ENCODE measurements at places on chromosomes 6 and 20.
A peak's percentile ranks its signal among the peaks of the same experiment; 100 is the strongest.

GRCh38 chr6:156348424-156348823 lies 428.8 kb upstream of the ARID1B start:
- no peak for DNase-seq

GRCh38 chr6:129542705-129543104 lies 167.3 kb downstream of the ARHGAP18 start:
- DNase-seq: no peak

GRCh38 chr20:45835825-45836224 lies 2.2 kb downstream of the SNX21 start:
- DNase-seq: no peak

- no peak for DNase-seq
Observed at GRCh38 chr6:168045706-168046620, 33.0 kb downstream of the FRMD1 start.

GRCh38 chr6:26071135-26071534 lies 16.1 kb upstream of the HFE start:
- no peak for DNase-seq

- no peak for DNase-seq
Observed at GRCh38 chr6:116714296-116714695, 33.3 kb downstream of the KPNA5 start.

DNA sequence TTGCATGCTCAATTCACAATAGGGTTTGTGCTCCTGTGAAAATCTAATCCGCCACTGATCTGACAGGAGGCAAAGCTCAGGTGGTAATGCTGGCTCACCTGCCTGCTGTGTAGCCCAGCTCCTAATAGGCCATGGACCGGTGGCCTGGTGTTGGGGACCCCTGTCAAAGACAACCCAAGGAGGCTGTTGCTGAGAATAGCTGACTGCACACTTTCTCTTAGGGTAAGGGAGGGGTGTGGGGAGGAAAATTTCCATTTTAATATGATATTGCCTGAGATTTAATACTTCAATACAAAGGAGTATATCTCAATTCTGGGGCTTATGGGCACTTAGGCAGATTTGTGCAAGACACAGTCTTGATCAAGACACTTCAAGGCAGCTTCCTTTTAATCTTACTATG lies 105.8 kb downstream of the ALDH8A1 start:
- DNase-seq: no peak

- no peak for DNase-seq
Observed at GRCh38 chr6:133894795-133895358, 6.0 kb downstream of the TCF21 start.

GRCh38 chr6:33995309-33996119 lies 150.4 kb downstream of the GRM4 start:
- DNase-seq: no peak

DNA sequence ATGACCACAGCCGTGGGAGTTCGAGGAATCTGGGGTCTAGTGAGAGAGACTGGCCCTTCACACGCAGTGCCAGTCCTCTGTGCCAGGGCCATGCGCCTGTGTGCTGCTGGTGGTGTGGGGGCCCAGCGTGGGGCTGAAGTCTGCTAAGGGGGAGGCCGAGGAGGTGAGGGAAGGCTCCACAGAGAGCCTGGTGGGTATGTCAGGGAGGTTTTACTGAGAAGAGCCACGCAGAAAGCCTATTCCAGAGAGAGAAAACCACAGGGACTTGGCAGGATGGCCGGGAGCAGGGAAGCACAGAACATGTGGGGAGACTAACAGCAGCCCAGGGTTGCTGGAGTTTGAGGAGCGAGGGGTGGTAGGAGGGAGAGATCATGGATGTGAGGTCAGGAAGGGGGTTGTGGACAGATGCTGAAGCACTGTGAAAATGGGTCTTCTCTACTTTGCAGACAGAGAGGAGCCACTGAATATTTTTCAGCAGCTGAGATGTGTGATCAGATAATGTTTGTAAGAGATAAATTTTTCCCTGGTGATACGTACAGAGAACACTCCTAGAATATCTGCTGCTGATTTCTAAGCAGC lies 35.3 kb downstream of the DUSP22 start:
- DNase-seq: no peak

GRCh38 chr20:62142252-62143080 lies 728 bp downstream of the PSMA7 start:
- peak; percentile 14 for DNase-seq

GRCh38 chr6:169185692-169186485 lies 67.8 kb downstream of the THBS2 start:
- no peak for DNase-seq

DNA sequence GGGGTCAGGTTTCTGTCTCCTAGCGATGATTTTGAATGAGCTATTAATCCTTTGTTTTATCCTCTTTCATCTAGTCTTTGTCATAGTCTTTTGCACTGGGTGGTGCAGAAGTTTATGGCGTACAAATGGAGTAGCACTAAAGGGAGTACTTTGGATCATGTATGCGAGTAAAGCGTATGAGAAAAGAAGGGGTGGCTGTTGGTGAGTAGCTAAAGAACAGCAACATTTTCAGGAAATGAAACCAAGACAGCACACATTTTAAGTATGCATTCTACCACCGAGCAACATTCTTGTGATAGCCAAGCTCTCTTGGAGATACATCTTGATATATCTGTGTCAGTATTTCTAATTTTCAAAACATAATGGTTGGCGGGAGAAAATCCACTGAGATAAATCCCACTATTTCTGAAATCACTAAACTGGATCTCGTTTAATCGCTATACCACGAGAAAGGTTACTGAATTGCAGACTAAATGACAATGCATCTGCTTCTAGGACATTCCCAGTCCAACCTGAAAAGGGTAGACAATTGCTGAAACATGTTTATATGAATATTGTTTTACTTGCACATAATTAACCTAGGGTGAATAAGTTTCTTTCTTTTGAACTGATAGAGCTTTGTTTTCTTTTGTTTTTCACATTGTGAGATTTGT lies 196.1 kb downstream of the TRIM27 start:
- no peak for DNase-seq

DNA sequence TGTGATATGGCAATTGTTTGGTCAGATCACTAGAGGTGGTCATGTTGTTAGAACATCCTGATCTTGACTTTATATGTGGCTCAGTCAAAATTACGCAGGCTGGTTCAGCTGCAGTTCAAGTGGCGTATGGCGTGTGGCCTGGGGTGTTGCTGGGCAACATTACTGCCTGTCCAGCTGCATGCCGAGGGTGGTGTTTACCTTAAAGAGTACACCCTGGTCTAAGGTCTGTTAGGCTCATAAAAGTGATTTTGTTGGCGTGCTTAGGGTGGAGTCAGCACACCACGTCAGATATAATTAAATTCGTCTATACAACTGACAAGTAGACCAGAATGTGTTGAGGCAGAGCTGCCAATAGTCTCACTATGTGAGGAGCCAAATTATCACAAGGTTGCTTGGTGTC lies 55.6 kb upstream of the NEDD9 start:
- DNase-seq: no peak

DNA sequence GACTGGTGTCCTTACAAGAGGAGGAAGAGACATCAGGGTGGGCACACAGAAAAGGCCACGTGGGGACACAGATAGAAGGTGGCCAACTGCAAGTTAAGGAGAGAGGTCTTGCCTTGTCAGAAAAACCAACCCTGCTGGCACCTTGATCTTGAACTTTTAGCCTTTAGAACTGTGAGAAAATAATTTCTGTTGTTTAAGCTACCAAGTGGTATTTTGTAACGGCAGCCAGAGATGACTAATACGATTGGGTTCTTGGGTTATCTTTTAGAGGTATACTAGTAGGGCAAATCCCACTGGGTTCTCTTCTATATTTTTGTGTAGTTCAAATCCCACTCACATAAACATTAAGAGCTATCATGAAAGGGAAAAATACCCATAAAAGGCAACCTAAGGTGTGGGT lies 31.9 kb upstream of the ZBTB24 start:
- DNase-seq: no peak

- DNase-seq: no peak
Observed at GRCh38 chr6:34692280-34692679, 4.3 kb downstream of the ILRUN start.

- DNase-seq: no peak
Observed at GRCh38 chr20:49631856-49632418, 64.0 kb upstream of the PTGIS start.

- no peak for DNase-seq
Observed at GRCh38 chr6:104642871-104643270, 216.8 kb downstream of the HACE1 start.

GRCh38 chr6:143313163-143313562 lies 137.3 kb downstream of the ADAT2 start:
- no peak for DNase-seq

- no peak for DNase-seq
Observed at GRCh38 chr6:107102414-107102805, 12.9 kb downstream of the BEND3 start.

DNA sequence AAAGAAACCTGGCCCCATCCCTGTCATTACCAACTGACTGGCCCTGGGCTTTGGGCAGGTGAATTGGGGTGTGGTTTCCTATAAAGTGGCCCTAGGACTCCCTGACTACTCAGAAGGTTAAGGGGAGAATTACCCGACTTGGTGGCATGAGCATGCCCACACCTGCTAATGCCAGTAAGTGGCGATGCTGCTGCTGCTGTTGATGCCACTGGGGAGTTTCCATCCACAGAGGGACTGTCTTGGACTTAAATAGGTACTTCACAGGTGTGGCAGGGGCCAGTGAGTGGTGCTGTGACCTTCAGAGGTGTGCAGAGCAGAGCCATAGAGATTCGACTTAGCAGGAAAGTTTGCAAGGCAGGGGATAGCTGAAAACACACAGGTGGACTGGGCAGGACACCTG lies 32.6 kb upstream of the MDFI start:
- no peak for DNase-seq

DNA sequence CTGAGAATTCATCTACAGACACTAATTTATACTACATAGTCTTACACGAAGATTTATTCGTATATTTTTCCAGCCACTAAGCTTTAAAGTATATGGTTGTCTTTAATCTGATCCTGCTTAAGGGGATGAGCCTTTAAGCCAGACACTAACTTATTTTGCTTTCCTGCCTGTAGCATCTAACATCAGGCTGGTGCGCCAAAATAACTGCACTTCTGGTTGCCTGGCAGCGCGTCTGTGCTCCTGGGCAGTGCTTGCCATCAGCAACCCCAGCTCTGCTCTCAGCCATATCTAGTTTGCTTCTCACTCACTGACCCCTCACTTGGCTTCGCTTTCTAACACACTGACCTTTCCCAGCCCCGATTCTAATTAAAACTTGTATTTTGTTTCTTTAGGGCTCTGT lies 21.8 kb downstream of the HMGCLL1 start:
- DNase-seq: no peak

GRCh38 chr6:24919056-24919892 lies 16.5 kb downstream of the RIPOR2 start:
- DNase-seq: no peak

GRCh38 chr6:121944354-121944753 lies 455.1 kb upstream of the HSF2 start:
- no peak for DNase-seq

- DNase-seq: no peak
Observed at GRCh38 chr20:12371990-12372389, 454.3 kb downstream of the BTBD3 start.

DNA sequence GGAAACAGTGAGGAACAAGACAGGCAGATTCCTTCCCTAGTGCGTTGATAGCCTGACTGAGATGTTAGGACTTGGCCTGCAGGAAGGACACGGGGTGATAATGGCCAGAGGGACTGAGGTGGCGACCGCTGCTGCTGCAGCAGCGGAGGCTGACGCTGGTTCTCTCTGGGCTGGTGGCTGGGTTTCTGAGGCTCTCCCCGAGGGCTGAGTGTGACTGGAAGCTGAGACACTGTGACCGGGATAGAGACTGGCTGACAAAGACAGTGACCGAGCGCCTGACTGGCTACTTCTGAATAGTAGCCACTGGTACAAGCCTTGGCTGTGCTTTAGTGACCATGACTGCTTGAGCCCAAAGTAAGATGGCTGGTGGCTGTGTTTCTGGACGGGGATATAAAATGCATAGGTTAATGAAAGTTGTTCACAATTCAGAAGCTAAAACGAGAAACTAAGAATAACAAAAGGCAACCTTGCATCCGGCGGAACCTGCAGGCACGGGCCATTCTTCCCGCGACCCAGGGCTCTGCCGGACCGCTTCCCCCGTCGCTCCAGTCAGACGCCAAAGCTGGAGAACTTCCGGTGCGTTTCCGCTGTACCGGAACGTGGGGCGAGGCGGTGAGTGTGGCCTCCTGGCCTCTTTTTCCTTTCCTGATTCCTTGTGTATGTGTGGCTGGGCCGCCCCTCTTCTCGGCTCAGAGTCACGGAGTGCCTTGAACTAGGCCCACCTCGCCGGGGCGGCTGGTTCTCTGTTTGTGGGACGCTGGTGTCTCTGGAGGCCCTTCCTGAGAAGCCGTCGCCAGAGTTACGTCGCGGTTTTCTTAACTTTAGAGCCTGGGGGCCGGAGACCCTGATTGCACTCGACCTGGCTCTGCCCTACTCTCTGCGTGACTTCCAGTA lies at the start of gene AAR2:
Gene AAR2, plus strand, starts transcription at position 587 of the 894 bp plus-strand sequence. CDS start 3,391 bp downstream, outside the sequence.
- DNase-seq: peak; percentile 72

DNA sequence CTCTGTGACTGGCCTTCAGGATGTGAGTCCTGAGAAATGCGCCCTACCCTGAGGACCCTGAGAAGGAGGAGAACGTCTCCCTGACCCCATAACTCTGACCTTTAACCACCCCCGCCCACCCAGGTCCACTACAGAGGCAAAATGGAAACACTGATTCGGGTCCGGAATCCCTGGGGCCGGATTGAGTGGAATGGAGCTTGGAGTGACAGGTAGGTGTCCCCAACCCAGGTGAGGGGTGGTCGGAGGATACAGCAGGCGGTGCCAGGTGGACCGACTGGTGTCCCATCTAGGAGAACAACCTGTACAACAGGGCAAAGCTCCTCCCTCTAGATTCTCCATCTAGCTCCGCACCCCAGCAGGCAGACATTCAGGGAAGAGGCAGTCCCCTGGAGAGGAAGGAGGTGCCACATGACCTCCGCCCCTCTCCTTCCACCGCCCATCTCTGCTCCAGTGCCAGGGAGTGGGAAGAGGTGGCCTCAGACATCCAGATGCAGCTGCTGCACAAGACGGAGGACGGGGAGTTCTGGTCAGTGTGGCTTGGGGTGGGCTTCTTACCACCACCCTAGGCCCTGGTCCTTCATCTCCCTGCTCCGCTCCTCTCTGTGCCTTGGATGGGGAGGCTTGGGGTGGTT lies 17.6 kb downstream of the CAPN11 start:
- no peak for DNase-seq

- DNase-seq: no peak
Observed at GRCh38 chr6:157647261-157647915, 175.7 kb upstream of the SNX9 start.

DNA sequence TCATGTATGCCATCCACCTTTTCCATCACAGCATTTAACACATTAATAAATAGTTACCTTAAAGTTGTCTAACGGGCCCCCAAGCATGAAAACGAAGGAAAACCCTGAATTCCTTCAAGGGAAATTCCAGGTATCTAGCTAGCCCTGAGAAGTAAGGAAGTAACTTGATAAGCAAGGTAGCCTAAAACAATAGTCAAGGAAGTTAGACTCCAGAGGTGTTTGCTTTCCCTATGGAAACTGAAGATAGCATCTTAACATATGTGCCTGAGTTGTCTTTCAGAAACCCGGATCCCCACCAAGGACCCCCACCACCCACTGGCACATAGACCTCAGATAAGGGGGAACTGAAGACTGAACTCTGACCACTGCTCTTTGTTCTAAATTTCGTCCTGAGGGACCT lies 127.4 kb downstream of the TBXT start:
- DNase-seq: no peak
